Tibial nerve (tissue), 4 donors: ENCODE measurements at places on chromosomes 12 and 14. TPM values are rescaled to one million over a fixed set of nuclear protein-coding genes. Genes with fewer than 3 reads are reported as not detected.

DNA sequence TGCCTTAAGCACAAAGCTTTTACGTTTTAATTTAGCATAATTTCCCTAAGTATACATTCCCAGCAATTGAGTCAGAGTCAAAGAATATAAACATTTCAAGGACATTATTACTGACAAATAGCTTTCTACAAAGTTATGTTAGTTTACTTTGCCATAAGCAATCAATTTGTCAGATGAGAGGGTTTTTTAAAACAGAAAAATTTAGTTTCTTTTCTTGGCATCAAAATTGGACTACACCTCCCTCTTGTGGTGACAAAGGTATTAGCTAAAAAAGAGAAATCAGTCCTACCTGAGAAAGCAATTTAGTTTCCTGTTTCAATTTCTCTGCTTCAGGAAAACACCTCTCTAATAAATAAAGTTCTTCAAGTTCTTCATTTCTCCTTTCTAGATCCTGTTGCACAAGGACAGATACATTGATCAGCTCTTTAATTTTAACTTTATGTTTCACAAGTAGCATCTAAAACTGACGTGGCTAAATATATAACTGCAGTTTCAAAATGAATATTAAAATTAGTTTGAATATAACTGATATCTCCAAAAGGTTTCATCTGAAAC, 39.9 kb downstream of the DNAI7 start:
- no peaks in the 10 kb centered on the region for H3K27me3 ChIP-seq
- no peak overlapping the region for H3K4me3 ChIP-seq
- no peaks in the 10 kb centered on the region for H3K4me1 ChIP-seq
- no peaks in the 10 kb centered on the region for H3K36me3 ChIP-seq
- DNase-seq = no peak

DNA sequence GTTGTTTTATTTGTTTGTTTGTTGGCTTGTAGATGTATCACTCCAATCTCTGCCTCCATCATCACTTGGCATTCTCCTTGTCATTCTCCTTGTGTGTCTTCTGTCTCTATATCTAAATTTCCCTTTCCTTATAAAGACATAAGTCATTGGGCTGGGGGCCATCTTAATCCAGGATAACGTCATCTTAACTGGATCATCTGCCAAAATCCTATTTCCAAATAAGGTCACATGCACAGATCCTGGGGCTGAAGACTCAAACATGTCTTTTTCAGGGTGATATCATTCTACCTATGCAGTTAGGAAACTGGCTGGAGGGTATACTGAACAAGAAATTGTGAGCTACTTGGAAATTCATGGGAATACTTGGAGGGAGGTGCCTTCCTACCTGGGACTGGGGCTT, 8.7 kb upstream of the CCDC60 start:
- DNase-seq = no peak
- H3K27ac ChIP-seq = no peak overlapping the region
- no peaks in the 10 kb centered on the region for H3K27me3 ChIP-seq
- no peaks in the 10 kb centered on the region for H3K36me3 ChIP-seq

- peaks cover 10% of the 10 kb centered on the region for H3K4me1 ChIP-seq
- no peak overlapping the region for H3K27ac ChIP-seq
- no peaks in the 10 kb centered on the region for H3K36me3 ChIP-seq
- no peak overlapping the region for H3K4me3 ChIP-seq
- DNase-seq = no peak
- H3K27me3 ChIP-seq = no peaks in the 10 kb centered on the region
Measured at GRCh38 chr12:28507033-28507432, 316.8 kb downstream of the CCDC91 start.

DNA sequence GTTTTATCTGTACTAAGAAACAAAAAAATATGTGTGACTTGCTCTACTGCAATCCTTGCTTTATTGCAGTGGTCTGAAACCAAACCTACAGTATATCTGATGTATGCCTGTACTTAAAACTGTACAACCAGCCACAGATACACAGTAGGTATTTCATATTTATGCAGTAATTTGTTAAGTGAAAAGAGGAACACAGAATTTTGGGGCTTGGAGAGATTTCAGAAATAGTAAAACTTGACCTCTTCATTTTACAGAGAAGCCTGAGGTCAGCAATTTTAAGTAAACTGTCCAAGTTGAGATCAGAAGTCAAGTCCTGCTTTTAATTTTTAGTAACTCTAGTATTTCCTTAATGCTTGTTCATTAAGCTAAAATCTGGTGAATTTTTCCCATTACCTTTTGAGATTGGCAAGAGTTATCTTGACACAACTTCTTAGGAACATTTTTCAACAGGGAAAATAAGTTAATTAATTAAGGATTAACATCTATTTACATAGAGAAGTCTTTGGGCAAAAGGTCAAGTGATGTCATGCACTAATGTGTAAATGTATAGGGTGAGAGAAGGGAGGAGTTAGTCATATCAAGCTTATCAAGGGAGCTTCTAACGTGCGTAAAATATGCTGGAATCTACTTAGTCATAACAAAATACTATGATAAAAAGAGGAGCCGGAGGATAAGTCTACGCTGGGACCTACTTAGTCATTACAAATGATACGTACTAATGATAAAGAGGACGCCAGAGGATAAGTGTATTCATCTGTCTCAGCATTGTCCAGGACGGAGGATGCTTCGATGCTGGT, 66.0 kb upstream of the GTF2A1 start:
- no peak overlapping the region for H3K27ac ChIP-seq
- no peak for DNase-seq
- H3K27me3 ChIP-seq = no peaks in the 10 kb centered on the region
- no peak overlapping the region for H3K4me3 ChIP-seq

ERBB3 gene
- total RNA-seq = 90.6 TPM

PTCSC3 gene
- total RNA-seq = not detected
